ENCODE measurements at places on chromosomes 13 and 19.

DNA sequence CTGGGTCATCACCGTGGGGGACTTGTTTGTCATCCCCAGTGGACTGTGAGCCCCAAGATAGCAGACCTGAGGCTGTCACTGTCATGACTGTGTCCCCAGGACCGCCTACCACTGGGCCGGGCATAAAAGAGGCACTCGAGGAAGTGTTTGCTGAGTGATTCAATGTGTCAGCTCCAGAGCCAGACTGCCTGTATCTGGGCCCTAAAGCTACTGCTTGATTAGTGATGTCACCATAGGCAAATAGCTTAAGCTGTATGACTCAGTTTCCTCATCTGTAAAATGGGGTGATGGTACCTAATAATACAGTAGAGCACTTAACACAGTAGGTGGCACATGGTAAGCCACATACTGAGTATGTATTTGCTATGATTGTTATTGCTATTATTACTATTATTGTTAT lies 11.2 kb upstream of the CEACAM19 start:
- no peak for DNase-seq

- DNase-seq, result no peak
Observed at GRCh38 chr13:102367836-102368235, 34.0 kb downstream of the FGF14 start.

GRCh38 chr13:98508685-98509084 lies 68.2 kb downstream of the STK24 start:
- DNase-seq, result no peak

- DNase-seq, result no peak
Observed at GRCh38 chr13:33636243-33636642, 181.7 kb upstream of the RFC3 start.

DNA sequence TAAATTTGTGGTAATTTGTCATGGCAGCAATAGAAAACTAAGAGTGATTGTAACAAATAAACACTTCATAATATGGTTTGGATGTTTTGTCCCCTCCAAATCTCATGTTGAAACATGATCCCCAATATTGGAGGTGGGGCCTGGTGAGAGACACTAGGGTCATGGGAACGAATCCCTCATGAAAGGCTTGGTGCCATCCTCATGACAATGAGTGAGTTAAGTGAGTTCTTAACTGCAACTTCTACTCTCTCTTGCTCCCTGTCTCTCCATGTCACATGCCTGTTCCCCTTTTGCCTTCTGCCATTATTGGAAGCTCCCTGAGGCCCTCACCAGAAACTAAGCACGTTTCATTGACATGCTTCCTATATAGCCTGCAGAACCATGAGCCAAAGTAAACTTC lies 1233.2 kb downstream of the OLFM4 start:
- no peak for DNase-seq

DNA sequence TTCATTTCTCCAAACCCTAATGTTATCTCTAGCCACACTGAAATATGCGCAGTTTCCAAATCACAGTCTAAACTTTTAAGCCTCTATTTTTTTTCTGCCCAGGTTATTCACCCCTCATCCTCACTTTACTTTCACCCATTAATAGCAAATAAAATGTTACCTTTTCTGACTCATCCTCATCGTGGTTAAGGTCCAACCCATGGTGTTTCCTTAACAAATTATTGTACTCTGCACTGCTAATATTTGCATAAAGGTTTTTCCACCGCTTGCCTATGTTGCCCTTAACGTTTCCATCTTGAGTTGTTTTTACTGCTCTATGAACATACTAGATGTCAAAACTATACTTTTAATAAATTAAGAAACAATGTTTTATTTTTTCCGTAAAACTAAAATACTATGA lies 780.9 kb upstream of the KLHL1 start:
- no peak for DNase-seq

DNA sequence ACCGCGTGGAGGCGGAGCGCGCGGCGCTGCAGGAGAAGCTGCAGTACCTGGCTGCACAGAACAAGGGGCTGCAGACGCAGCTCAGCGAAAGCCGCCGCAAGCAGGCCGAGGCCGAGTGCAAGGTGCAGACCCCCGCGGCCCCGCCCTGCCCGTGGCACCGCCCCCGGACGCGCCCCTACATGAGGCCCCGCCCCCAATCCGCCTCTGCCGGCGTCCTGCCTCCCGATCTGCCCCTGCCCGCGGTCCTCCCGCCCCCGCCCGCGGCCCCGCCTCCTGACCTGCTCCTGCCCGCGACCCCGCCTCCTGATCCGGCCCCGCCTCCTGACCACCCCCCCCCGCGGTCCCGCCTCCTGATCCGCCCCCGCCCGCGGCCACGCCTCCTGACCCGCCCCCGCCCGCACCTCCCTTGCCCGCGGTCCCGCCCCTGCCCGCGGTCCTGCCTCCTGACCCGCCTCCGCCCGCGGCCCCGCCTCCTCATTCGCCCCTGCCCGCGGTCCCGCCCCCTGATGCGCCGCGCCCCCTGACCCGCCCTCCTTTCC lies 11.7 kb downstream of the PRR36 start:
- DNase-seq, result peak; percentile 86

DNA sequence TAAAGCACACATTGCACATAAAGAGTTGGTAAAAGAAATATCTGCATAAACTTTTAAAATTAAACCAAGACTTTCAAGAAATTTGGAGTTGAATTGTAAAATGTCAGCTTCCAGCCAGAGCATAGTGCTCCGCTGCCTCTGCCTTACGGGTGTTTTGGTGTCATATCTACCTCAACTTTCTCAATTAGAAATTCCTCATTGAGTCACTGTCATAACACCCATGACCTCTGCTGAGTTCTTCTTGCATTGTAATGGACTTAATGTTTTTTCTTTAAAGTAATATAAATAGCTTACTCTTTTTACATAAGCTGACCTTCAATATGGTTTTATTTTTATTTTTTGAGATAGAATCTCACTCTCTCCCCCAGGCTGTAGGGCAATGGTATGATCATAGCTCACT lies 551.0 kb upstream of the NBEA start:
- no peak for DNase-seq

GRCh38 chr13:29500386-29500785 lies 95.1 kb downstream of the SLC7A1 start:
- no peak for DNase-seq

DNA sequence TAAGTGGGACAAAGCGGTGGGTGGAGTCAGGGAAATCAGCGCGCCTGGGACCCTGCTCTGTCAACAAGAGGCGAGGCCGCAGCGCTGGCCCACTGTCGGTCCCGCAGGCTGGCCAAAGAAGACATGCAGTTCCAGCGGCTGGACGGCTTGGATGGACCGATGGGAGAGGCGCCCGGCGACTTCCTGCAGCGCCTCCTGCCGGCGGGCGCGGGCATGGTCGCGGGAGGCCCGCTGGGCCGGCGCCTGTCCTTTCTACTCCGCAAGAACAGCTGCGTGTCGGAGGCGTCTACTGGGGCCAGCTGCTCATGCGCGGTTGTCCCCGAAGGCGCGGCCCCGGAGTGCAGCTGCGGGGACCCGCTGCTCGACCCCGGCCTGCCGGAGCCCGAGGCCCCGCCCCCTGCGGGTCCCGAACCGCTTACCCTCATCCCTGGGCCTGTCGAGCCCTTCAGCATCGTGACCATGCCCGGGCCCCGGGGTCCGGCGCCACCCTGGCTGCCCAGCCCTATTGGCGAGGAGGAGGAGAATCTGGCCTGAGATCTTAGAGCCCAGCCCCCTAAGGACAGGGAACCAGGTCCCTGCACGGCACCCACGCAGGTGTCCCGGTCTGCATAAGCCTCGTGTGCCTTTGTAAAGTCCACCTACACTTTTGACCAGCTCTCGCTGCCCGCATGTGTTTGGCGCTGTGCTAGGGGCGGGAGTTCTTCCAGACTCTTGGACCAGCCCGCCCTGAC lies 6.1 kb downstream of the BEST2 start:
- DNase-seq, result peak; percentile 53

GRCh38 chr13:71055644-71056043 lies 811.4 kb downstream of the DACH1 start:
- no peak for DNase-seq

GRCh38 chr19:16751701-16752100 lies 32.1 kb downstream of the NWD1 start:
- DNase-seq, result no peak

GRCh38 chr13:34623331-34623730 lies 318.7 kb upstream of the NBEA start:
- no peak for DNase-seq

GRCh38 chr13:93289842-93290241 lies 63.2 kb downstream of the GPC6 start:
- DNase-seq, result no peak

DNA sequence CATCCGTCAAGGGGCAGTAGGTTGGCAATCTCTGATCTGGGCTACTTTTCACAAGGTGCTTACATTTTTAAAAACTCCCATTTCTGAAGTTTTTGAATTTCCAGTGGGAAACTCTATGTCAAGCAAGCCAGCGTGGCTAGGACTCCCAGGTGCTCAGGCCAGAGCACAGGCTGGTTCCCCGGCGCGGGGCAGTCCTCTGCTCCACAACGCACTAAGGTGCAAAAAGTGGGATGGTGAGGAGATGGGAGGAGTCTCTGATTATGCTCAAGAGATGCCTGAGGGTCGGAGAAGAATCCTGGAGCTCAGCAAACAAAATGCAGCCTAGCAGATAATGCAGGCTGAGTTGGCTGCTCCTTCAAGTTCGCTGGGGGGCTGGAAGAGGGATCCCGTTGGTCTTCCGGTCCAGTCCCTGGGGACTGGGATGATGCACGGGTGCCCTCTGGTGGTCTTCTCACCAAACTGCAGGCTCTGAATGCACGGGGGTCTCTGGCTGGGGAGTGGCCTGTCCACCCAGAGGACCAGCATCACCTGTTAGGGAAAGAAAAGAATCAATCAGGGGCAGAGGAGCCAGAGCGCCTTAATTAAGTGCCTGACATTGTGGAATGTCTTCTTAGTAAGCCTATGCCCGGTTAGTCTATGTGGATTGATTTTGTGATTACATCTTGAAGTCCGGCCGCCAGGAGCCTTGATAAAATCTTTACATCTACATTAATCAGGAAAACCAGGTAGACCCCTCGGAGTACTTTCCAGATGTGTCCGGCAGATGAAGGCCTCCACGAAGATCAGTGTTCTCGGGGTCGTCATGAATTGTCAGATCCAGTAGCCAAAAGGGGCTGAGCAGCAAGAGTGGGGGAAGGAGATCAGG lies 244.4 kb upstream of the MAB21L1 start:
- no peak for DNase-seq

DNA sequence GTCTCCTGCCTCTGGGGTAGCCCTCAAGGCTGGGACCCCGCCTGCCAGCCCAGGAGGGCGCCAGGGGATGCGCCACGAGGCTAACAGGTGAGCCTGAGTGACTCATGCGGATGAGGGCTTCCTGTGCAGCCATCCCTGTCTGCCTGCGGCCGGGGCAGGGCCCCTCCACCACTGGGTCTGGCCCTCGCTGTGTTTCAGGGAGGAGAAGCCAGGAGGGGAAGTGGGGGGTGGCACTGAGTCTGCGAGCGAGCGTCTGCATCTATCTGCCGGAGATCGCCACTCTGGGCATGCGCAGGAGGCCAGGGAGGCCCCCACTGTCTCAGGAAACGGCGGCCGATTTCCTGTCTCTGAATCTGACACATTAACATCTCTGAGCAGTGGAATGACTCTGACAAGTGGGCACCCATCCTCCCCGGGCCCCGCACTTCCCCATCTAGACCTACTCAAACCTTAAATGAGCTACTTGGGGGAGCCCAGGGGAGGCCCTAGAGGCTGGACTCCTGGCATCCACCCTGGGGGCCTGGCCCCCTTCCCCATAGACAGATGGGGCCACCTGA lies 19.7 kb downstream of the RFX1 start:
- DNase-seq, result peak; percentile 99

DNA sequence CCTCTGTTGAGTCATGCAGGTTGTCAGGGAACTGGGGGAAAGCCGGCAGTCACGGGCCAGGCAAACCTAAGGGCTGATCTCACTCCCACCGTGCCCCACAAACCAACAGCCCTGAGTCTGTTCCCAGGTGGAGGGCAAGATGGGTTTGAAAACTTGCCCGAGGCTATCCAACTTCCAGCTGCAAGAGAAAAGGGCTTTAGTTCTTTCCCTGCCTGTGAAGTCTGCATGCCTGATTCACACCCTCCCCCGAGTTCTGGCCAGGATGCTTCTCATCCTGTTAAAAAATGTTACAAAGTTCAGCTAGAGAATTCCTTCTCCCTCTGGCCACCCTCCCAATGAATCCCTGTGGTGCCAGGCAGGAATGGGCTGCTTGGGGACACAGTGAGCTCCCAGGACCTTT lies 33.1 kb downstream of the MYO16 start:
- DNase-seq, result no peak

Data from CD4-positive, alpha-beta T cell (primary cell).